Smooth muscle cell of trachea (primary cell): ENCODE measurements at places on chromosomes 2 and 18. TPM values are rescaled to one million over a fixed set of nuclear protein-coding genes. Genes with fewer than 3 reads are reported as not detected.

IL1F10 gene
- total RNA-seq: not detected in 2 replicates

HOXD13 gene
- not detected in 2 replicates for total RNA-seq

ATOH8 gene
- total RNA-seq: 22.4 and 55.9 TPM in 2 replicates

CCDC68 gene
- total RNA-seq: 2.6 and 4.6 TPM in 2 replicates

SMAD2 gene
- 63.8 and 78.4 TPM in 2 replicates for total RNA-seq

RAB27B gene
- 1.0 and 2.0 TPM in 2 replicates for total RNA-seq

NBAS gene
- 93.1 and 125 TPM in 2 replicates for total RNA-seq

DSEL gene
- 156 and 218 TPM in 2 replicates for total RNA-seq

GRB14 gene
- total RNA-seq: 0.29 and 0.83 TPM in 2 replicates

DNAJC5G gene
- total RNA-seq: not detected in 2 replicates

CD8B2 gene
- not detected in 2 replicates for total RNA-seq

AGAP1 gene
- total RNA-seq: 11.6 and 24.6 TPM in 2 replicates

NIF3L1 gene
- total RNA-seq: 17.2 and 25.2 TPM in 2 replicates

INHA gene
- total RNA-seq: 0.29 and 0.33 TPM in 2 replicates

ZNF513 gene
- total RNA-seq: 9.3 and 10.1 TPM in 2 replicates

CNDP1 gene
- total RNA-seq: not detected in 2 replicates

DSC1 gene
- not detected in 2 replicates for total RNA-seq

KANSL1L gene
- total RNA-seq: 19.4 and 27.3 TPM in 2 replicates

GAREM2 gene
- total RNA-seq: 1.3 TPM in 2 replicates

RND3 gene
- total RNA-seq: 413 and 658 TPM in 2 replicates

LIMS2 gene
- total RNA-seq: 0.44 and 2.3 TPM in 2 replicates

GALNT5 gene
- 62.3 and 81.0 TPM in 2 replicates for total RNA-seq

INPP4A gene
- total RNA-seq: 18.8 and 33.2 TPM in 2 replicates

CD207 gene
- total RNA-seq: not detected in 2 replicates

SLC8A1 gene
- 71.3 and 80.3 TPM in 2 replicates for total RNA-seq

ALK gene
- total RNA-seq: under 0.01 and 0.17 TPM in 2 replicates

OTOS gene
- 1.2 TPM in 1 of 2 replicates, not detected in the other for total RNA-seq

RIF1 gene
- total RNA-seq: 27.3 and 41.0 TPM in 2 replicates

UGT1A10 gene
- total RNA-seq: not detected in 2 replicates

RAB6C gene
- not detected in 2 replicates for total RNA-seq

REG3G gene
- not detected in 2 replicates for total RNA-seq

PAIP2B gene
- 0.66 and 0.73 TPM in 2 replicates for total RNA-seq

SDC1 gene
- total RNA-seq: 57.6 and 63.1 TPM in 2 replicates

TIMM21 gene
- 19.2 and 24.6 TPM in 2 replicates for total RNA-seq

CCDC74A gene
- total RNA-seq: 9.0 and 12.7 TPM in 2 replicates

FMNL2 gene
- total RNA-seq: 29.1 and 46.4 TPM in 2 replicates

SERPINB10 gene
- total RNA-seq: not detected in 2 replicates

SF3B6 gene
- total RNA-seq: 101 and 194 TPM in 2 replicates

TCF23 gene
- not detected in 2 replicates for total RNA-seq

DSG4 gene
- total RNA-seq: not detected in 2 replicates

GNLY gene
- not detected in 2 replicates for total RNA-seq

ARHGEF4 gene
- 1.3 and 4.0 TPM in 2 replicates for total RNA-seq

AQP12A gene
- total RNA-seq: not detected in 2 replicates

TEKT4 gene
- not detected in 2 replicates for total RNA-seq
